Activated CD4-positive, alpha-beta T cell treated with anti-CD3 and anti-CD28 coated beads for 36 hours (primary cell): ENCODE measurements at places on chromosomes 13 and 19. TPM values are rescaled to one million over a fixed set of nuclear protein-coding genes. Genes with fewer than 3 reads are reported as not detected.

- no peaks in the 10 kb centered on the region for H3K36me3 ChIP-seq
- no peaks in the 10 kb centered on the region for H3K4me1 ChIP-seq
- no peak overlapping the region for H3K27ac ChIP-seq
- no peak overlapping the region for H3K4me3 ChIP-seq
- no peak for DNase-seq
- no peaks in the 10 kb centered on the region for H3K27me3 ChIP-seq
Measured at GRCh38 chr13:103656311-103656710, 590.1 kb upstream of the SLC10A2 start.

IFNL4 gene
- total RNA-seq: not detected

GRCh38 chr13:34618654-34619053 is 323.4 kb upstream of the NBEA start:
- DNase-seq: no peak
- no peak overlapping the region for H3K27ac ChIP-seq
- H3K27me3 ChIP-seq: no peaks in the 10 kb centered on the region
- no peaks in the 10 kb centered on the region for H3K36me3 ChIP-seq
- H3K4me3 ChIP-seq: no peak overlapping the region

DNA sequence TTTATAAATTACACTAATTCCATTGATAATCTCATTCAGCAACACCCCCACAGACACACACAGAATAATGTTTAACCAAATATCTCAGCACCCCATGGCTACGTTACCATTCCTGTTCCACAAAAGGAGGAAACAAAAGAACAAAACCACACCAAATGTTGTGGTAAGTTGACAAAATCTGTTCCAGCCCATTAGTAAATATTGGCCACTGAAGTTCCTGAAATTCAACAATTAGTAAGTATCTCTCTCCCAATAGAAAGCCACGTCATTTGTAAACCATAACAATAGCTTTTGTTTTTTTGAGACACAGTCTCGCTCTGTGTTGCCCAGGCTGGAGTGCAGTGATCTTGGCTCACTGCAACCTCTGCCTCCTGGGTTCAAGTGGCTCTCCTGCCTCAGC is 2.3 kb upstream of the FCAR start:
- no peaks in the 10 kb centered on the region for H3K4me1 ChIP-seq
- no peak overlapping the region for H3K4me3 ChIP-seq
- no peak for DNase-seq

- no peak overlapping the region for H3K4me3 ChIP-seq
- H3K27me3 ChIP-seq: no peaks in the 10 kb centered on the region
- DNase-seq: no peak
- peaks cover 34% of the 10 kb centered on the region for H3K36me3 ChIP-seq
Measured at GRCh38 chr19:55702131-55702627, 27.2 kb downstream of the EPN1 start.

DNA sequence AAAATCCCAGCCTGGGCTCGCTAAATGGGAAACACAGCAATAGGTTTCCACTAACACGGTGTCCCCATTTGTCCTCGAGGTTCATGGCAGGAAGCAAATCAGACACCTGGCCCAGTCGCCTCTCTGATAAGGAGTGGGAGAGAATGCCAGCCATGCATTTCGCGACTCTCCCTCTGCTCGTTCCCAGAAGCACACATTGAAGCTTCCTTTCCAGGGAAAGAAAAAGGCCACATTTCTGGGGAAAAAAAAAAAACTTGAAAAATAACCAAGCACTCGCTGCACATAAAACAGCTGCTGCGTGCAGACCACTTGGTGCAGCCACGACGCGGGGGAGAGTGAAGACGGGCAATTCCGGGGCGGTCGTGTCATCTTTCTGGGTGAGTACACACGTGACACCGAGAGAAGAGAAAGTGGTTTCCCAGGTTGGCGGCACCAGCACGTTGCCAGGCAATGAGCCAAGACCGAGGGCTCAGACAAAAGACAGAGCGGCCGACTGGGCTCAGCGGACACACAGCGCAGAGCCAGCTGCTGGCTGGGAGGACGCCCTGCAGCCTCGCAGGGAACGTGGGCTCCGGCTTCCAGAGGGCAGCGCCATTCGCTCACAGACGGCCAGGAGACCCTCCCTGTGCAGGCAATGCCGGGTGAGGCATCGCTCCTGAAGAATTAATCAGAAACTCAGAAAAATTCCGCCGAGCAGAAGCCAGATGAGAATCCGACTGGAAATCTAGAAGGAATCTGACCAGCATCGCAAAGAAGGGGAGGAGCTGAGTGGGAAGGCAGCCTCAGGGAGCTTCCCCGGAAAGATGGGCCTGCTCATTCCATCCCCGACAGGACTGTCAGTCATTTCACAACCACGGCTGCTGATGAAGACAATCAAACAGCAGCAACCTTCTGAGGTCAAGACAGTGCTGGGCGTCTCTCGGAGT is 83.2 kb upstream of the IRS2 start:
- no peaks in the 10 kb centered on the region for H3K36me3 ChIP-seq
- H3K4me3 ChIP-seq: peak overlapping the region; percentile 19
- DNase-seq: peak; percentile 66
- peaks cover 19% of the 10 kb centered on the region for H3K27me3 ChIP-seq

DNA sequence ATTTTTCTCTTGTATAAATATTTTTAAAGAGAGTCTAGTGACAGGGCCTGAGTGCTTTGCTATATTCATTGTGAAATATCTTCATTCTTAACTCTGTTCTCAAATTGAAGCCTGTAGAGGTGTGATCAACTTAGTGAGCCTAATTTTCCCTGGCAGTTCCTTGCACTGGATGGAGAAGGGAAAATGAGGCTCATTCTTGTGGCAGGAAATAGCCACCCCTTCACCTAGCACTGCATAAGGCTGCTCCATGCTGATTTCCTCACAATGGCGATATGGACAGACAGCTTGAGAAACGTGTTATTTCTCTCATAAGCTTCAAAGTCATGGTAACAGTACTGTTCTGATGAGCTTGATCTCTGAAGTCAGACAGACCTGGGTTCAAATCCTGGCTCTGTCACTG is 146.2 kb downstream of the AKAP11 start:
- H3K4me1 ChIP-seq: peaks cover 36% of the 10 kb centered on the region
- H3K27ac ChIP-seq: no peak overlapping the region
- no peak for DNase-seq
- no peaks in the 10 kb centered on the region for H3K27me3 ChIP-seq

DNA sequence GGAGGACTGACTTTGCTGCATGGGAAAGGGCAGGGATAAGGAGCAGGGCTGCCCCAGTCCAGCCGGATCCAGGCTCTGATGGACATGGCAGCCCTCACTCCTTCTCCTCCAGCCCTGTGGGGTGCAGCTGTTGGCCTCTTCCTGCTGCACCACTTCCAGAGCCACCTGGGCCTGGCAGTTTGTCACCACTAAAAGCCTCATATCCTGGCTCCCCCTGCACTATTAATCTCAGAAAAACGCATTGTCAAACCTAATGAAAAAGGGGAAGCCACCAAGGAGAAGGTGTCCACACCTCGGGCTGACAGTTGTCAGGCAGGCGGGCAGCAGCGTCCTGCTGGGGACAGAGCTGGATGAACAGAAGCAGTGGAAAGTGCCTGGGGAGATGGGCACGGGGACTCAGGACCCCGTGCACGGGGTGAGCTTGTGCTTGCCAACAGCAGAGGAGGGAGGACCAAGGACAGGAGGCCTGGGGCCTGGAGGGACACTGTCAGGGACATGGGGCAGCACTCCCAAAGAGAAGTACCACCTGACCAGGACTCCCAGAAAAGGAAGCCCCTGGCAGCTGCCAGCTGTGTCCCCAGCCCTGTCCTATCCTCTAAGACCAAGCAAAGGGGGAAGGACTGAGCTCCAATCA is 151.1 kb upstream of the TSHZ3 start:
- no peak overlapping the region for H3K27ac ChIP-seq
- DNase-seq: no peak
- H3K4me1 ChIP-seq: no peaks in the 10 kb centered on the region
- no peak overlapping the region for H3K4me3 ChIP-seq

- H3K4me1 ChIP-seq: peaks cover 2% of the 10 kb centered on the region
- peaks cover 8% of the 10 kb centered on the region for H3K27me3 ChIP-seq
- no peaks in the 10 kb centered on the region for H3K36me3 ChIP-seq
- peak overlapping the region; percentile 71 for H3K4me3 ChIP-seq
- peak overlapping the region; percentile 47 for H3K27ac ChIP-seq
Measured at GRCh38 chr19:489418-490196, 6.7 kb upstream of the MADCAM1 start.

CBLC gene
- not detected for total RNA-seq

MADCAM1 gene
- total RNA-seq: not detected

- no peak overlapping the region for H3K27ac ChIP-seq
- H3K4me1 ChIP-seq: peaks cover 10% of the 10 kb centered on the region
- no peak for DNase-seq
- no peaks in the 10 kb centered on the region for H3K27me3 ChIP-seq
- no peak overlapping the region for H3K4me3 ChIP-seq
- no peaks in the 10 kb centered on the region for H3K36me3 ChIP-seq
Measured at GRCh38 chr13:50419896-50420295, 404.7 kb downstream of the KCNRG start.

NCCRP1 gene
- total RNA-seq: not detected

DNA sequence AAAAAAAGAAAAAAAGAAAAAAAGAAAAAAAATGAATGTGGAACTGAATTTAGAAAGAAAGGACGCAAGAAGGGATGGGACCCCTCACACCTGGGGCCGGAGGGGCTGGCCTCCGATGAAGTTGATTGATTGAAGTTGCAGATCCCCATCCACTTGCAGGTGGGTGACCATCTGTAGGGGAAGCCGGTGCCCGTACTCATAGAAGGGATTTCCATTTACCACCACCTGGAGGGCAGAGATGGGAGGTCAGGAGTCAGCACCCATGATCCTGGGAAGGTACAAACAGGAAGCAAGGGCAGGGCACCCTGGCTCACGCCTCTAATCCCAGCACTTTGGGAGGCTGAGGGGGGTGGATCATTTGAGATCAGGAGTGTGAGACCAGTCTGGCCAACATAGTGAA is 6.4 kb downstream of the LGALS4 start:
- DNase-seq: no peak
- no peaks in the 10 kb centered on the region for H3K36me3 ChIP-seq

DNA sequence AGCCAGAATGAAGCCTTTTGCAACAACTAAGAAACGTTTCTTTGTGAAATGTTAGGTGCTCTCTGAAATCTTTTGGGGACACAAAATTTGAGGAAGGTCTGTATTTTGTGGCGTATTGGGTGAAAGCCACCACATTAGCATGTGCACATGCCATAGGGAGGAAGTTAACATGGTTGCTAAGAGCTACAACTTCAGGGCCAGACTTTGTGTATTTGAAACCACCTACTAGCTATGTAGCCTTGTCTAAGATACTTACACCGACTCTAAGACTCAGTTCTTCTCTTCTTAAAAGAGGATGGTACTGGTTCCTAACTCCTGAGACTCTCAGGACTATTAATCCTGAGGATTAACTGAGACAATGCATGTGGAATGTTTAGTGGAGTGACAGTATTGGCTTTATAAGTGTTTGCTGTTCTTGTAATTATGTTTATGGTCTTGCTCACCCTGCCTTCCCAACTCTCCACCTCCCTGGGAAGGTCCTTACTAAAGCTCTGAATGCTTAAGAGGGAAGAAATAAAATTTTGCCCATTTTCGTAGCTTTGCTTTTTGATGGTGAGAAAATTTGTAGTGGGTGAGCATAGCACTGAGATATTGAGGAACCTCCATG is 15.5 kb downstream of the SERP2 start:
- no peaks in the 10 kb centered on the region for H3K4me1 ChIP-seq
- DNase-seq: no peak
- no peak overlapping the region for H3K27ac ChIP-seq
- H3K4me3 ChIP-seq: no peak overlapping the region
- no peaks in the 10 kb centered on the region for H3K27me3 ChIP-seq

DNA sequence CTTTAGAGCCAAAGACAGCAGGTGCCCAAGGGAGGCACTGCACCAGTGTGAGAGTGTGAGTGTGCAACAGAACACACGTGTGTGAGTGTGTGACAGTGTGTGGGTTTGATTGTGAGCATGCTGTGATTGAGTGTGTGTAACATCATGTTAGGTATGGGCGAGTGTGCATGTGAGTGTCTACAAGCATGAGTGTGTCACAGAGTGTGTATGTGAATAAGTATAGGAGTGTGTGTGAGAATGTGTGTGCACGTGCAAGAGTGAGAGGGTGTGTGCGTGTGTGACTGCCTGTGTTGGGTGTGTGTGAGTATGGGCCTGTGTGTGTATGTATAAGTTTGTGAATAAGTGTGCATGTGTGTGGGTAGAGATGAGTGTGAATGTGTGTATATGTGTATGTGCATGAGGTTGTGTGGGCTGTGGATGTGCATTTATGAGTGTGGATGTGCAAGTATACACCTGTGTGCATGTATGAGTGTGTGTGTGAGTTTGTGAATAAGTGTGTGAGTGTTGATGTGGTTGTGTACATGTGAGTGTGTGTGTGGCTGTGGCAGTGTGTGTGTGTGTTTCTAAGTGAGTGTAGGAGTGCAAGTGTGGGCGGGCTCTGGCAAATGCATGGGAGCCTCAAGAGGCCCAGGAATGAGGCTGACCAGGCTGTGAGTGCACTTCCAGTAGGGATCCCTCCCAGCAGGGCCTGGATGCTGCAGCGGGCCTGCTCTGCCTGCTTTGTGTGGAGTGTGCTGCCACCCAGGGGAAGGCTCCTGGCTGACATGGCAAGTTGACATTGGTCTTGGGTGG is 198.4 kb downstream of the COL4A1 start:
- H3K4me3 ChIP-seq: no peak overlapping the region
- peaks cover 4% of the 10 kb centered on the region for H3K27me3 ChIP-seq
- peak; percentile 40 for DNase-seq
- H3K27ac ChIP-seq: no peak overlapping the region
- H3K4me1 ChIP-seq: no peaks in the 10 kb centered on the region

DNA sequence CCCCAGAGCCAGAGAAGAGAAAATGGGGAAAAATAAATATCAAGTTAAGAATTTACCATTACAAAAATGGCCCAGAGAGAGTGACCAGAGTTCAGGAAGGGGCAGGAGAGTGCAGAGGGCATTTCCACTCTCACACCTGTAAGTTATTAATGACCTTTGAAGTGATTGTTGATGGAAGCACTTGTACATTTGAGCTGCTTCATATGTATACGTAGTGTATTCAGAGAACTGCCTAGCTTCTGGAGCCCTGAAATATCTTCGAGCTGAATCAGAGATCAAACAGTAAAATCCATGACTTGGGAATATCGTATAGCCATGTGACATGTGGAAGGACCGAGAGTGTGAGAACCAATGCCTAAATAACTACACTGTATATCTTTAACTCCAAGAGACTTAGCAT is 49.2 kb upstream of the PCCA start:
- no peak overlapping the region for H3K27ac ChIP-seq
- H3K4me1 ChIP-seq: no peaks in the 10 kb centered on the region
- no peaks in the 10 kb centered on the region for H3K36me3 ChIP-seq
- DNase-seq: no peak
- H3K27me3 ChIP-seq: no peaks in the 10 kb centered on the region
- no peak overlapping the region for H3K4me3 ChIP-seq

- H3K27ac ChIP-seq: no peak overlapping the region
- no peaks in the 10 kb centered on the region for H3K36me3 ChIP-seq
- peaks cover 2% of the 10 kb centered on the region for H3K27me3 ChIP-seq
- no peak overlapping the region for H3K4me3 ChIP-seq
Measured at GRCh38 chr13:76556627-76557026, 329.6 kb downstream of the KCTD12 start.

DNA sequence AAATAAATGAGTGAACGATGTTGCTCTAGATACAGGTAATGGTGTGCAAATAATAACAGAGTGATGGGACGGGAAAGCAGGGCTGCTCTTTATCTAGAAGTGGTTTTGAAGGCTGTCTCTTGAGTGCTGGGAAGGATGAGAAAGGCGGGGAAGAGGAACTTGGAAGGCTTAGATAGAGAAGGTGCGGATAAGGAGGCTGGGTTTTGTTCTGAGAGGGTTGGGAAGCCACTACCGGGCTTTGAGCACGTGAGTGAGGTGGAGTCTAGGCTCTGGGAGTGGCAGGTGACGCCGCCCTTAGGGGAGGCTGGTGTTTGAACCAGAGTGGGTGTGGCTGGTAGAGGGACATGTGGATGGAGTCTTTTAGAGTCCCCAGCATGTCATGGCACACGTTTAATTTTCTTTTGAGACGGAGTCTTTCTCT is 811 bp downstream of the ARMC6 start:
- DNase-seq: peak; percentile 88
- H3K4me3 ChIP-seq: peak overlapping the region; percentile 98
- peaks cover 34% of the 10 kb centered on the region for H3K4me1 ChIP-seq
